ENCODE measurements at places on chromosomes 16 and 17.

GRCh38 chr17:8475781-8476180 lies 40.1 kb downstream of the NDEL1 start:
- no peak for DNase-seq

- DNase-seq, result peak; percentile 79
Observed at GRCh38 chr16:23949630-23950290, 114.0 kb downstream of the PRKCB start.

- no peak for DNase-seq
Observed at GRCh38 chr17:82662711-82663261, 14.5 kb upstream of the WDR45B start.

DNA sequence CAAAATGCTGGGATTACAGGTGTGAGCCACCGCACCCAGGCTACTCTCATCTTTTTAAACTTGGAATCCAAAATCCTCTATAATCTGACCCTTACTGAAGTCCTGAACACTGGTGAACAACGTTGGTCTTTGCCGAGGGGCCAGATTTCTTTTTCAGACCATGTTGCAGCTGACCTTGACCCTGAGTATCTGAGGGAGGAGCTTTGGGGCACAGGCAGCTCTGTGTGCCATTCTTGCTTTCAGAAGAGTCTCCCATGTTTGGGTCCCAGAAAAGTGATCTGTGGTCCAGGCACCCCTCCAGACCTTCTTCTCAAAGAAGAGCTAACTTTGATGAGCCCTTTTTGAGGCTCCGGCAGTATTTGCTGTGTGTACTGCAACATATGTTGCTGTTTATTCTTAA lies 50.4 kb downstream of the CENPV start:
- DNase-seq, result no peak

- DNase-seq, result no peak
Observed at GRCh38 chr16:48491517-48491916, 106.3 kb upstream of the SIAH1 start.

GRCh38 chr16:27429330-27429871 lies 27.4 kb downstream of the IL21R start:
- no peak for DNase-seq

DNA sequence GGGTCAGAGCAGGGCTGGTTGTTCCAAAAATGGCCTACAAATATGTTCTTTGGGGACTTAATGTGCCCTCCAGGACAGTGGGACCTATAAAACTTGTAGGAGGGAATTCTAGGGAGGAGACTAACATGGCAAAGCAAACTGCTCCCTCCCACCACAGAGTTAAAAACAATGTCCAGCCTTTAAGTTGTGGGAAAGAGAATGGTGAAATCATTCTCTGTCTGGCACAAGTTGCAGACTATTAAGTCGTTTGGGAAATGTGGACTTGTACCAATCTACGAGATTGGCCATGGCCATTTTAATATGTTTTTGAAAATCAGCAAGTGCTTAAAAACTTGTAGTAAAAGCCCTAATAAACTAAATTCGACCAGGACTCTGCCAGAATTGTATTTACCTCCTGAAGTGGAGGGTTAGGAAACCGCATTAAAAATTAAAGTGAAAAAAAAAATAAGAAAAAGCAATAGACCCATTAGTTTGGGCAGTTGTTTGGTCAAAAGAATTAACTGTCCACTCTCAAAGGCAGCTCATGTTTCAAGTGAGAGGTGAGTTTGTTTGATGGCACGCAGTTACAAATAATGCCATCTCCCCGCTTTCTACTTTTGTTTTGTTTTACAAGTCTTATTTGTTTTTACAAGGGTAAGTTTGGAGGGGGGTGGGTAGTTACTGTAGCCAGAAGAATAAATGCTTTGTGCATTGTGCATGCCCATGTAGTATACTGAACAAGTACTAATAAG lies 32.4 kb downstream of the ANKFN1 start:
- no peak for DNase-seq

DNA sequence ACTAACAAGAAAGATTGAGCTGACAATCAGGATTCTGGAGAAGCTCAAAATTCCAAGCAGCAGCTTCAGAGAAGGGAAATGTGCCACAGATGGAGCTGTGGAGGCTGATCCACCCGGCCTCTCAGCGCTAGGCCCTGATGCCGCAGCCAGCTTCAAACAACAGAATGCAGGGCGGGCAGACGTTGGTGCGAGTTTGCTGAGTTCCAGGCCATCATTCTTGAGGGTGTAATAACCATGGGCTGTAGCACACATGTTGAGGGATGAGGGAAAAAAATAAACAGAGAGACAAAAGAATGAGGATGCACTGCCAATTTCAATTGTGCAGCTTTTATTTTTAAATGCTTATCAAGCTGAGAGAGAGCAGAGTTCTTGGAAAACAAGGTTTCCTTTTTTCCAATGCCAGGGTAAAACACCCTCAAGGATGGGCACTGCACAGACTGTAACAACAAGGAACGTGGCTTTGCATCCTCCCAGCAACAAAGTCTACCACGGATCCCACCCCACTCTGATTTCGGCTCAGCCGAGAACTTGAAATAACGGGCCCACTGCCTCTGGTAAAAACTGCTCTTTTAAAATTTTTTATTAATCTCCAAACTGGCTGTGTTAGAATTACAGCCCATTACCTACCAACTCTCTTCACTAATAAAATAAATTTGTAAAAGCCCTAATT lies 90.2 kb downstream of the SMG6 start:
- DNase-seq, result no peak
